ENCODE measurements at places on chromosomes 5 and 9. TPM values are rescaled to one million over a fixed set of nuclear protein-coding genes. Genes with fewer than 3 reads are reported as not detected.

- DNase-seq: no peak
Observed at GRCh38 chr9:14945351-14945750, 35.1 kb upstream of the FREM1 start.

GRCh38 chr5:137627293-137627692 is 108.6 kb downstream of the KLHL3 start:
- no peak for DNase-seq

QRFP gene
- polyA plus RNA-seq: not detected

PCDHB9 gene
- 2.1 TPM for polyA plus RNA-seq

TAF11L3 gene
- polyA plus RNA-seq: not detected

- no peak for DNase-seq
Observed at GRCh38 chr9:133787754-133788025, 49.5 kb upstream of the SARDH start.

All from muscle of arm (tissue), 14 donors.